ENCODE measurements at places on chromosomes 2 and 18. TPM values are rescaled to one million over a fixed set of nuclear protein-coding genes. Genes with fewer than 3 reads are reported as not detected.

ABHD3 gene
- total RNA-seq, result 29.9 TPM

MAL gene
- not detected for total RNA-seq

B3GNT7 gene
- total RNA-seq, result 6.1 TPM

KCNG2 gene
- not detected for total RNA-seq

RESP18 gene
- not detected for total RNA-seq

REG3A gene
- total RNA-seq, result not detected

Data from HCT116 (cell line).